ENCODE measurements at places on chromosomes 2 and 18.

- DNase-seq: no peak
Observed at GRCh38 chr2:106537791-106538191, 50.6 kb downstream of the CD8B2 start.

DNA sequence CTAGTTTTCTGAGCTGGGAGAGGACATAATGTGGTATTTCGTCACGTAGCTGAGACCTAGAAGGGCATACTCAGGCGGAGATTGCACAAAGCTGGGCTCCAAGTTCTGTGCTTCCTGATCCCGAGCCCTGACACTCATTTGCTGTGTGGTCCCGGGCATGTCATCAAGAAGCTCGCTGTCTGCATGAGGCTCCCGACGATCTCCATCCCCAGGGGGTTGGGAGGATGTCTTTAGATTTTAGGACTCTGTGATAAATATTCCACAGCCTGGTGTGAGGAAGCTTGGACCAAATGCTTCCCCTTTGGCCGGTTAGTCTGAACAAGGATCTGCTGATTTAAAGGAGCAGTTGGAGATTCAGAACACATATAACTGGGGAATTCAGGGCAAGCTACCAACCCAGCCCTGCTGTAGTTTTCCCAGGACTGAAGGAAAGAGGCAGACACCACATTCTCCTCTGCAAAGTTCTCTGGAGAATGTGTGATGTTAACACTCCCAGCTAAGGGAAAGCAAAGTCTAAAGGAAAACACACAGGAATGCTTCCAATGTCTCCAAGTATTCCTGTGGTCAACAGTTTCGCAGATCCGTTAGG, 2.3 kb downstream of the KCNE4 start:
- no peak for DNase-seq

- DNase-seq: no peak
Observed at GRCh38 chr2:224819075-224819474, 102.9 kb upstream of the CCDC195 start.

DNA sequence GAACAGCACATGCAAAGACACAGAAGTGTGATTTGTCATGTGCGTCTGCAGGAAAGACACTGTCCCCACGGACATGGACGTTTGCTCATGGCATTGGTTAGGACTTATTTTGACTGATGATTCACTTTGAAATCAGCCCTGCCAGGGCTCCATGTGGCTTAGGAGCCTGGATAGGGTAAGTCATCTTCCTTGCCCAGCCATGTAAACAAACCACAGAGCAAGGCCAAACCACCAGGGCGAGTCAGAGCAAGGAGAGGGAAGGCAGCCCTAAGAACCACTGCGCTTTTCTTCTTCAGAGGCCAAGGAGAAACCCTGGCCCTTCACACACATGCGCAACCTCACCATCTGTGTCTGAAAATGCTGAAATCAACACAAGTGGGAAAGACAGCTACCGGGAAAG, 88.8 kb downstream of the GFPT1 start:
- DNase-seq: no peak

DNA sequence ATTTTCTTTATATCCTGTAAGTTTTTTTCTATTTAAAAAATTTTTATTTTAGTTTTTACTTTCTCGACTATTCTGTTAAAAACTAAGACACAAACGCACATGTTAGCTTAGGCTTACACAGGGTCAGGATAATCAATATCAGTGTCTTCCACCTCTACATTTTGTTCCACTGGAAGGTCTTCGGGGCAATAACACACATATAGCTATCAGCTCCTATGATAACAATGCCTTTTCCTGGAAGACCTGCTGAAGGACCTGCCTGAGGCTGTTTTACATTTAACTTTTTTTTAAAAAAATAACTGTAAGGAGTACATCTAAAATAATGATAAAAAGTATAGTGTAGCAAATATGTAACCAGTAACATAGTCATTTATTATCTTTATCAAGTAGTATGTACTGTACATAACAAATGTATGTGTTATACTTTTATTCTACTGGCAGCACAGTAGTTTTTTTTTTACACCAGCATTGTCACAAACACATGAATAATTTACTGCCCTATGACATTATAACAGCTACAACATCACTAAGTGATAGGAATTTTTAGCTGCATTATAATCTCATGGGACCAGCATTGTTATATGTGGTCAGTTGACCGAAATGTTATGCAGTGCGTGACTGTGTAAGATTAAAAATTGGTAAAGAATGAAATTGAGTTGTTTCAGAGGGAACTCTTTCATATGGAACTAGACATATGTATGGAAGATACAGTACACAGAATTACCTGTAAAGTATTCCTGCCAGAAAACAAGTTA, 37.9 kb downstream of the CCDC138 start:
- DNase-seq: no peak

DNA sequence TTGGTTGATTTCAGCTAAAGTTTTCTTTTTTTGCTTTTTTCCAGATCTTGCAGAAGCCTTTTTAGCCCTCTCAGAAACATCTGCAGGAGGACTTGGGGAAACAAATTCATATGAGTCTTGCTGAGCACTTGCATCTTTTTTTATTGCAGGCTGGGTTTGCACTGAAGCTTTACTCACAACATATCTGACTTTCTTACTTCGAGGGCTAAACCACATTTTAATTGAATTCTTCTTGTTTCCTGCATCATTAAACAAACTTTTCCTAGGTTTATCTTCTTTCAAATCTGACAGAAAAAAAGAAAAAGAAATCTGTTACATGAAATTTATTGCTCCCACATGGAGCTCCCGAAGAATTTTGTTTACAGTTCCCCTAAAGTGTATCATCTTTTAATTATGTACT, 28.3 kb downstream of the BARD1 start:
- no peak for DNase-seq

GRCh38 chr2:191857259-191857805, 10.4 kb upstream of the CAVIN2 start:
- no peak for DNase-seq

DNA sequence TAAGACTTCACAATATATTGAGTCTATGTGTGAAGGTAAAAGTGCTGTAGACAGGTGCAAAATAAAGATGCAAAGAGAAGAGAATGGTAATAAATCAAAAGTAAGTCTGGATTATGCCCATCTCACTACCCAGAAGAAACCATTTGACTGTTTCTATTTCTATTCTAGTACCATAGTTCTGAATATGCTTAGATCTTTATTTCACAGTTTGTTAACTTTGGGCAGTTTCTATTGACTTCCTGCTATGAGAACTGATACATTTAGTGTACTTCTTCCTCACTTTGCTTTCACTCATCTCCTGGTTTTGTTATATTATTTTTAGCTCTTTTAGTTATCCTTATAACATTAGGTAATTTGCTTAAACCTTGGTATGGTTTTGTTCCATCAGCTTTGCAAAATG, 94.9 kb downstream of the HS1BP3 start:
- DNase-seq: no peak
